ENCODE measurements at places on chromosomes 11 and 22. TPM values are rescaled to one million over a fixed set of nuclear protein-coding genes. Genes with fewer than 3 reads are reported as not detected.

The NCAPH2 gene
- polyA plus RNA-seq, result 43.6 TPM

The GRIK4 gene
- not detected for polyA plus RNA-seq

The GRAP2 gene
- polyA plus RNA-seq, result 48.9 TPM

The FDXACB1 gene
- polyA plus RNA-seq, result 5.5 TPM

The CATSPERZ gene
- polyA plus RNA-seq, result not detected

The OR51I1 gene
- not detected for polyA plus RNA-seq

The CYTH4 gene
- 56.9 TPM for polyA plus RNA-seq

The TMEM86A gene
- 1.3 TPM for polyA plus RNA-seq

GRCh38 chr22:46070803-46071450, 79.4 kb upstream of the PPARA start:
- peaks cover 7% of the 10 kb centered on the region for H3K27me3 ChIP-seq
- no peak overlapping the region for H3K4me3 ChIP-seq
- H3K36me3 ChIP-seq, result no peaks in the 10 kb centered on the region
- H3K4me1 ChIP-seq, result peaks cover 24% of the 10 kb centered on the region
- H3K27ac ChIP-seq, result no peak overlapping the region

DNA sequence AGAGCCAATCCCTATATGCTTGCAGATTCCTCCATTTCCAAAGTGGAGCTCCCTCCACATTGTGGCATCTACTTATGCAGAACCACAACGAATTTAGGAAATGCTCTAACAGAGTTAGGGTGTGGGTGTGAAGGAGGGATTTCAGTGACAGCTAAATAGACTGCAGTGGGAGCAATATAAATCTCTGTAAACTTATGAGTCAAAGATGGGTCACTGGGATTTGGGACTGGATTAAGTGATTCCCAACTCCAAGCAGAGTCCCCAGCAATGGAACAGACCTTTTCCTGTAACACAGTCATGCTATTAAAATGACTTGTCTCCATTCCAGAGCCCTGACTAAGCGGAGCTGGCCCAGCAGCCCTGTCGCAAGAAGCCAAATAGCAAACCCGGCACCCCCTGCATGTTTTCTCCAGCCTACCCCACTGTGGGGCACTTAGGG, 36.6 kb downstream of the RPL27A start:
- no peak overlapping the region for H3K4me3 ChIP-seq
- H3K27ac ChIP-seq, result no peak overlapping the region
- no peaks in the 10 kb centered on the region for H3K27me3 ChIP-seq

DNA sequence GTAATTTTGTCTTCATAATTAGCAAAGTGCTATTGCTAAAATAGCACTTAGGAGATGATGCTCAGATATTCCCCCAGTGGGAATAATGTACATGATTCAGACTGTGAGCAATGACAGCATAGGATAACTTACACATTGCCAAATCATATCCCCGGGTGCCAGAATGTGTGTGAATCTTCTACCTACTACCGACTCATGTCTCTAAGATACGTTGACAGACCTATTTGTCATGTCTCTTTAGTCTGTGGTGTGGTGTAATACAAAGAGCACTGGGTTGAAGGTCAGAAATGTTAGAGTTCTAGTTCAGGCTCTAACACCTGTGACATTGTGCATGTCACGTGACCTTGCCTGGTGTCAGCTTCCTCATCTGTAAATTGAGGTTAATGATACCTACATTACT, 31.0 kb upstream of the PICALM start:
- no peaks in the 10 kb centered on the region for H3K27me3 ChIP-seq
- DNase-seq, result no peak
- H3K4me1 ChIP-seq, result no peaks in the 10 kb centered on the region

DNA sequence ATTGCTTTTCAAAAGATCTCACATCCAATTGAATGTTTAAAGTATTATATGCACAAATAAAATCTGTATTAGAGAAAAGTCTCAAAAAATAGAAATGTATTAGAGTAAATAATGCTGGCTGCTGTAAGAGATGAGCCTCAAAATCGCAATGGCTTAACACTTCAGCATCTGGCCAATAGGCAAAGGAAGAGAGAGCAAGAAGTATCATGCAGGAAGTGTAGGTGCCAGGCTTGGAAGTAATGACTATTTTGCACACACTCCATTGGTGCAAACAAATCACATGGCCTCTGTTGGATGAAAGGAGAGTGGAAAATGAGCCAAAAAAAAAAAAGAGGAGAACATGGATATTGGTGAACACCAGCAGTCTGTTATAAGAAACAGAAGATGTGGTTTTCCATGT, 193.0 kb upstream of the E2F8 start:
- no peaks in the 10 kb centered on the region for H3K4me1 ChIP-seq
- H3K27me3 ChIP-seq, result peaks cover 4% of the 10 kb centered on the region
- DNase-seq, result no peak

DNA sequence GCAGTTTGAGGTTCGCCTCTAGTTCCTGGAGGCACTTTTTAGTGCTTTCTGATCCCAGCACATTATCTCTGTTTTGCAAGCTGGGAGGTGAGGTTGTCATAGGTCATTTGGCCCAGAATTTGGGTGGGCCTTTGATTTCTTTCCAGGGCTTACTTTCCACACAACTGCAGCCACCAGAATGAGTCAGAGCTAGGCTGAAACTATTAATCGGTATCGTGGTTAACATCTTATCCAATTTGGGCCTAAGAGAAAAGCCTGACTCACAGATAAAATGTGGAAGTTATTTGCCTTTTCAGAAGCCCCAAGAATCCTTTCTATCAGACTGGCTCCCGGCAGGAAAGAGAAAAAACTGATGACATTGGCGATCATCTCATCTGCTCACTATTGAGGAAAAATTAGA, 166.4 kb downstream of the KIRREL3 start:
- no peak overlapping the region for H3K4me3 ChIP-seq
- no peaks in the 10 kb centered on the region for H3K4me1 ChIP-seq
- H3K27me3 ChIP-seq, result no peaks in the 10 kb centered on the region
- H3K27ac ChIP-seq, result no peak overlapping the region
- no peaks in the 10 kb centered on the region for H3K36me3 ChIP-seq

DNA sequence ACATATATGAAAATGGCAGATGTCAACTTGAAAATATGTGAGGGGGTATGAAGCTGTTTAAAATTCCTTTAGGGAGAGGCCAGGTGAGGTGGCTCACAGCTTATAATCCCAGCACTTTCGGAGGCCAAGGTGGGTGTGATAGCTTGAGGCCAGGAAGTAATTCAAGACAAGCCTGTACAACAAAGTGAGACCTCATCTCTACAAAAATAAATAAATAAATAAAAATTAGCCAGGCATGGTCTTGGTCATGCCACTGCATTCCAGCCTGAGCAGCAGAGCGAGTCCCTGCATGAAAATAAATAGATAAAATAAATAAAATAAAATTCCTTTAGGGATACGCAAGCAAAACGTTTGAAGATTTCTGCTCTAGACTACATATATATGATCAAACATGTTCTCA, 38.1 kb upstream of the FAM181B start:
- H3K27ac ChIP-seq, result no peak overlapping the region
- H3K4me3 ChIP-seq, result no peak overlapping the region
- no peaks in the 10 kb centered on the region for H3K27me3 ChIP-seq
- H3K36me3 ChIP-seq, result no peaks in the 10 kb centered on the region
- DNase-seq, result no peak

DNA sequence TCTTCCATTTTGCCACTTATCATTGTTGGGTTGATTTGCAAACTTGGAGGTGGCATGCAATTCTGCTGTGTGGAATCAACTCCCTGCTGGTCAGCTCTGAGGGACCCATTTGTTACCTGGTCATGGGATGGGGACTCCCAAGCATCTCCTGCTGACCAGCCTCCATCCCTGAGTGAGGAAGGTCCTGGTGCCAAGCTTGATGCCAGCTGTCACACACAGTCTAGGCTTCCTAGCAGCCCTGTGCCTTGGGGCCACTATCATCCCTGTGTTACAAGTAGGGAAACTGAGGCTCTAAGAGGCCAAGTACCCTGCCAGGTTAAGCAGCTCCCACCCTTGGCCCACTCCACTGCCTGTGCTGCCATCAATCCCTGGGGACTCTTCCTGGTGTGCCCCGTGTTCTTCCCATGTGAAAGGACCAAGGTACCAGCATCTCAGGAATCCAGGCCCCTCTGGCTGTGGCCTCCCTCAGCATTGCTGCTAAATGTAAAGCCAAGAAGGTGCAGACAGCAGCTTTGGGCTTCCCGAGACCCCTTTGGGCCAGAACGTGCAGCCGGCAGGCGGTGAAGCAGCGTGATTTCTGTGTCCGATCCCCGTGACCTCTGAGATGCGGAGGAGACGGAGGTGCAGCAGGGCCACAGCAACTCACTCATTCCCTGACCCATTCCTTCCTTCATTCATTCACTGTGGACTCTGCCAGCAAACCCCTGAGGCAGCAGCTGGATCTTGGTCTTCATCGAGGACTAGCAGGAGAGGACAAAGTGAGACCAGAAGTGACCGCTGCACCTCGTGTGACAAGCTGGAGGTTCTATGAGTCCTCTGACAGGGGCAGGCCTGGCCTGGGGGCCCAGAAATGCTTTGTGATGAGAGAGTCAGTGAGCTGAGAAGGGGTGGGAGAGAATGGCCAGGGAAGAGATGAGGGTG, 49.7 kb downstream of the MYEOV start:
- no peaks in the 10 kb centered on the region for H3K27me3 ChIP-seq
- H3K4me3 ChIP-seq, result no peak overlapping the region
- H3K27ac ChIP-seq, result no peak overlapping the region
- no peaks in the 10 kb centered on the region for H3K4me1 ChIP-seq
- H3K36me3 ChIP-seq, result no peaks in the 10 kb centered on the region

DNA sequence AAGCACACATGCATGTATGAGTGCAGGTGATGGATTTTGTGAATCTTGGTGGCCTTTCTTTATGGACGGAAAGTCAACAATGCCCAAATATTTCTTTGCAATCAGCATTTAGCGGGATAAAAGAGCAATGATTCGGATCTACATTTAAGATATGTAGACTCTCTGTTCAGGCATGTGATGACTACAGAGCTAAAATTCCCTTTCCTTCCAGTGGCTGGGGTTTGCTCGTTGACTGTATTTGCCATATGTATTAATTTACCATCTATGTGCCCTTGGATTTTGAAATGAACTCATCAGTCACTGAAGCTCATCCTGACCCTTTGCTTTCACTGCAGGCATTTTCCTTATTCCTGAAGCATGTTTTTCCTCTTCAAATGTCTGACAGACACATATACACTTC, 13.6 kb downstream of the BLID start:
- H3K4me1 ChIP-seq, result peaks cover 3% of the 10 kb centered on the region
- H3K27ac ChIP-seq, result no peak overlapping the region
- DNase-seq, result no peak
- H3K4me3 ChIP-seq, result no peak overlapping the region
- no peaks in the 10 kb centered on the region for H3K36me3 ChIP-seq
- H3K27me3 ChIP-seq, result peaks cover 21% of the 10 kb centered on the region

DNA sequence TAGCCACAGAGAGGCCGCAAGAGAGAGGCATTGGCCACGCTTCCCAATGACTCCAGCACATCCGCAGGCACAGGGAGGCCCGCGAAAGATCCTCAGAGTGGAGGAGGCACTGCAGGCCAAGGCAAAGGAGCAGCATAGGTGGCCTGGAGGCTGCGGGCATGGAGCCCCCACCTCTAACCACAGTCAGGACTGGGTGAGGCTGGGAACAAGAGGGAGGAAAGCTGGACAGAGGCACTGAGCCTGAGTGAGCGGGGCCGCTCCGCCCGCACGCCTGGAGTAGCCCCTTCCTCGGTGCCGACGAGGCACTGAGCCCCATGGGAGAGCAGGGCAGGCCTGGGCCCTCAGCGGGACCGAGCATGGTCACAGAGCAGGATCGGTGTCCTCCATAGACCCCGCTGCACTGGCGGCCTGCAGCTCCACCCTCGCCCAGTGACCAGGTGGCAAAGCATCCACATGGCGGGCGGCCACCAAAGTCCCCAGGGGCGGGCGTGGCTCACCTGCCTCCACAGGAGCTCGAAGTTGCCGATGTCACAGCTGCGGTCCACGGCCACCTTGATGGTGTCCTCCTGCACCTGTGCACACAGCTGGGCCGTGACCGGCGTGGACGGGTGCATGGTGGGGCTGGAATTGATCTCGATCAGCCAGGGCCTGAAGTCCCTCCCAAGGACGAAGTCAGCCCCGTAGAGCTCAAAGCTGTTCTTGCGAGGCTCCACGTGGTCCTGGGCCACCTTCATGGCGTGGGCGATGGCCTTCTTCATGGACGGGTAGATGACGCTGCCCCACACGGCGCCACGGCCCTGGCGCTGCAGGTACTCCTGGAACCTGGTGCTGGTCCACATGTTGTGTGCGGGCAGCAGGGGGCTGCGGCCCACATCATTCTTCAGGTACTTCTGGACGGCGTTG, 18.9 kb upstream of the IL17REL start:
- H3K4me3 ChIP-seq, result no peak overlapping the region
- DNase-seq, result no peak
- peaks cover 13% of the 10 kb centered on the region for H3K4me1 ChIP-seq

- H3K27ac ChIP-seq, result no peak overlapping the region
- DNase-seq, result no peak
- no peaks in the 10 kb centered on the region for H3K4me1 ChIP-seq
- H3K36me3 ChIP-seq, result no peaks in the 10 kb centered on the region
These were observed 176.2 kb downstream of the KIF18A start for GRCh38 chr11:27931770-27932169.

- H3K36me3 ChIP-seq, result peaks cover 13% of the 10 kb centered on the region
- no peak overlapping the region for H3K4me3 ChIP-seq
- H3K4me1 ChIP-seq, result peaks cover 38% of the 10 kb centered on the region
These were observed 1.9 kb upstream of the FTH1 start for GRCh38 chr11:61969391-61969758.

GRCh38 chr11:83543706-83544439, 257.7 kb upstream of the CCDC90B start:
- DNase-seq, result no peak
- no peaks in the 10 kb centered on the region for H3K4me1 ChIP-seq
- no peak overlapping the region for H3K27ac ChIP-seq
- peaks cover 2% of the 10 kb centered on the region for H3K27me3 ChIP-seq
- H3K36me3 ChIP-seq, result no peaks in the 10 kb centered on the region

GRCh38 chr11:15897211-15897960, 459.0 kb downstream of the SOX6 start:
- H3K4me3 ChIP-seq, result no peak overlapping the region
- H3K27me3 ChIP-seq, result no peaks in the 10 kb centered on the region
- no peak overlapping the region for H3K27ac ChIP-seq
- H3K4me1 ChIP-seq, result no peaks in the 10 kb centered on the region
- no peaks in the 10 kb centered on the region for H3K36me3 ChIP-seq
- DNase-seq, result no peak

- H3K36me3 ChIP-seq, result peaks cover 4% of the 10 kb centered on the region
- H3K27me3 ChIP-seq, result no peaks in the 10 kb centered on the region
- H3K4me3 ChIP-seq, result peak overlapping the region; percentile 99
- H3K4me1 ChIP-seq, result peaks cover 68% of the 10 kb centered on the region
- peak overlapping the region; percentile 99 for H3K27ac ChIP-seq
- no peak for DNase-seq
These were observed 3.1 kb downstream of the EED start for GRCh38 chr11:86247608-86248007.
